ENCODE measurements at places on chromosomes 2 and 18. TPM values are rescaled to one million over a fixed set of nuclear protein-coding genes. Genes with fewer than 3 reads are reported as not detected.

Gene CDK15
- polyA plus RNA-seq, result not detected

Gene SP100
- 182 TPM for polyA plus RNA-seq

Gene DYNAP
- not detected for polyA plus RNA-seq

Gene CABLES1
- polyA plus RNA-seq, result 3.4 TPM

Gene SATB2
- not detected for polyA plus RNA-seq

Gene ANKRD62
- not detected for polyA plus RNA-seq

Gene ALKAL2
- 0.29 TPM for polyA plus RNA-seq

Gene FOXI3
- not detected for polyA plus RNA-seq

Gene TMEM131
- polyA plus RNA-seq, result 22.3 TPM

Gene UPP2
- not detected for polyA plus RNA-seq

Gene ARHGEF33
- 0.06 TPM for polyA plus RNA-seq

Gene SALL3
- polyA plus RNA-seq, result not detected

Gene ABCG8
- polyA plus RNA-seq, result not detected

Gene RNF125
- 2.8 TPM for polyA plus RNA-seq

Gene ST8SIA5
- 0.32 TPM for polyA plus RNA-seq

Gene NYAP2
- not detected for polyA plus RNA-seq

Gene RIT2
- polyA plus RNA-seq, result not detected

Gene TNFRSF11A
- polyA plus RNA-seq, result 0.35 TPM

Gene EVA1A
- 0.42 TPM for polyA plus RNA-seq
